G401 (cell line): ENCODE measurements at places on chromosomes 5 and 9. TPM values are rescaled to one million over a fixed set of nuclear protein-coding genes. Genes with fewer than 3 reads are reported as not detected.
A peak's percentile ranks its signal among the peaks of the same experiment; 100 is the strongest.

- DNase-seq = peak; percentile 83
Measured at GRCh38 chr9:35749515-35750255, 598 bp downstream of the RGP1 start.

TAF11L5 gene
- not detected in 2 replicates for total RNA-seq

GRCh38 chr5:68342693-68343092 lies 127.1 kb downstream of the PIK3R1 start:
- no peak for DNase-seq

LAMC3 gene
- total RNA-seq = 1.8 and 3.3 TPM in 2 replicates

DNA sequence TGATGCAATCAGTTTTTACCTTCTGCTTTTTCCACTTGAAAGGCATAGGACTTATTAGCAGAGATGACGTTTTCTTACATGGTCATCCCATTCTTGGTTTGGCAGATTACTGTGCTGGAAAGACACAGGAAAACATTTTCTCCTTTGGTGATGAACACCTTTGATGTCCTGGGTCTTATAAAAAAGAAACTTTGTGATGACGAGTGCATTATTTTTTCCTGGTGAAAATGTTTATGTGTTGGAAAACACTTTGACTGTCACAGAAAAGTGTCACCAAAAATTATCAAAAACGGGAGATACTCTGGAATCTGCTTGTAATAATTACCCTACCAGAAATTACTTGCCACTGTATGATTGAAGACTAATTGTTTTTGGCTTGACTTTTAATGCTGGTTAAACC lies 2020.9 kb downstream of the MAT2B start:
- DNase-seq = no peak

MSX2 gene
- 37.3 and 40.2 TPM in 2 replicates for total RNA-seq

DNA sequence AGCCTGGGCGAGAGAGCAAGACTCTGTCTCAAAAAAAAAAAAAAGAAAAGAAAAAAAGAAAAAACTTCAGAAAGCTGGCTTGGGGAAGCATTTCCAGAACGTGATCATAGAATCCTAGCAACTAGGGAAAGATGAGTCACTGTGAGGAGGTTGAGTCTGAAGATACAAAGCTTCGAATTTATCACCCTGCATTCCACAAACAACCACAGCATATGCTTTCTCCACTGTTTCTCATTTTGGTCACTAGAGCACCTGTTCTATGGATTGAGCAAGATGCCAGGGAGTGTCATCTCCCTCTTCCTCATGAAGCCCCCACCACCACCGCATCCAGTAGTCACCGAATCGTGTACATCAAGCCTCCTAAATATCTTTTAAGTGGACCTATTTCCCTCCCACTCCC lies 37.9 kb downstream of the SEMA5A start:
- DNase-seq = no peak

SREK1IP1 gene
- 11.1 and 15.5 TPM in 2 replicates for total RNA-seq

NDST1 gene
- 68.1 and 76.0 TPM in 2 replicates for total RNA-seq

GRCh38 chr9:128992995-128993394 lies 35.1 kb downstream of the SH3GLB2 start:
- peak; percentile 86 for DNase-seq

GRCh38 chr5:138890644-138891043 lies 15.5 kb upstream of the LRRTM2 start:
- no peak for DNase-seq

PCDHAC2 gene
- 7.8 and 8.0 TPM in 2 replicates for total RNA-seq

CYLC2 gene
- total RNA-seq = not detected in 2 replicates

HEMGN gene
- total RNA-seq = not detected in 2 replicates

DNA sequence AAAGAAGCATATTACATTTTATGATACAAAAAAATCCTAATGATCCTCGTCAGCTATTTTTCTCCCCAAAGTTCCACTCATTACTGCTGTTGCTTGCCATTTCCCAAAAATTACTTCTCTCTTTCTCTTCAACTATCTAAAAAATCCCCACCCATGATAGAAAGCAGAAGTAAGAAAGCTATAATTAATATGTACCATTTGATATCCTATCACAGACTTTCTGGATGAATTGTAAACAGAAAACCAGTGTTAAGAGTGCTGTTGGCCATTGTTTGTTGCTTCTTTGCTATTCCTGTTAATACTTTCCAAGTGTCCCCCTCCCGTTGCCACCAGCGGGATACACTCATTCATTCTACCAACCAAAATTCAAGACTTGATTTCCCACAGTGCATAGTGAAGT lies 136.3 kb upstream of the SMARCA2 start:
- DNase-seq = no peak

GABRA1 gene
- total RNA-seq = not detected in 2 replicates

- no peak for DNase-seq
Measured at GRCh38 chr5:33182986-33183385, 257.8 kb upstream of the TARS1 start.

DNA sequence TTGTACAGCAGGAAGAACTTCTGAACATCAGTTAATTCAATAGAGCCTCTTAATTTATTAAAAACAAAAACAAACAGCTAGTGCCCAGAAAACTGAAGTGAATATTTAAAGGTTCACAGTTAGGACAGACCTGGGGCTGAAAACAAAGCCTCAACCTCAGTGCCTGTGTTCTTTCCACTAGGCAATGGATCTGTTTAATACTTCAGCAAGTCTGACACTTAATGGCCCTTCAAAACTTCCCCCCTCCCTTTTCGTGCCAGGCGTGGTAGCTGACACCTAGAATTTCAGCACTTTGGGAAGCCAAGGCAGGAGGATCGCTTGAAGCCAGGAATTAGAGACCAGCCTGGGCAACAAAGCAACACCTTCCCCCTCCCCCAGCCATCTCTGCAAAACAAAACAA lies 54.5 kb upstream of the IFNK start:
- DNase-seq = no peak

GRCh38 chr9:87816036-87816435 lies 66.6 kb upstream of the SPATA31E1 start:
- DNase-seq = peak; percentile 22

- no peak for DNase-seq
Measured at GRCh38 chr5:80754900-80755299, 100.1 kb upstream of the DHFR start.

DNA sequence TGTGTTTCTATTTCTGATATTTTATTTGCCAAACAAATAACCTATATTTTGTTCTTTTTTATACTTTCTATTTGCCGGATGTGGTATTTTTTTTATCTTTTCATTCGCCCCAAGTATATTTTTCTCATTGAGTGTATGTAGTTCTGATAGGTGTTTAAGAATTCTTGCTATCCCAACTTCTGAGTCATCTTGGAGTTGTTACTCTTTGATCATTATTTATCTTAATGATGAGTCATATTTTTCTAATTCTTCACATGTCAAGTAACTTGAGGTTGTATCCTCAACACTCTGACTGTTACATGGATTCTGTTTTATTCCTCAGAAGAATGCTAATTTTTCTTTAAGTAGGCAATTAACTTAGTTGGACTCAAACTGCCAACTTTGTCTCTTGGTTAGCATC lies 498.1 kb downstream of the TLE1 start:
- DNase-seq = no peak

DNA sequence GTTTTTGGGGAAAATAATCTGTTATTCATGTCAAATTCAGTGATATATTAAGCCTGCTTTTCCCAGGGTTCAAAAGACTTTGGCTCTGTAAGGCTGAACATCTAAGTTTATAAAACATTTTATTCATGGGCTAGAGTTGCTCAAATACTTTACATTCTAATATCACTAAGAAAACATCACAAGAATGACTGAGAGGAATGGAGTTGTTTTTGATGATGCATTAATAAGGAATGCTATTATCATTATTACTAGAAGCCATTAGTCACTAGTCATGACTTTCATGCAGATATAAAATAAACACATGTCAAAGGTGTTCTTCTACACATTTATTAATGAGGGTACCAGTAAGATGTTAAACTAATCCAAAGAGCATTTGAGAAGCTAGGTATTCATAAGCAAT lies 185.5 kb upstream of the KCNN2 start:
- no peak for DNase-seq

DNA sequence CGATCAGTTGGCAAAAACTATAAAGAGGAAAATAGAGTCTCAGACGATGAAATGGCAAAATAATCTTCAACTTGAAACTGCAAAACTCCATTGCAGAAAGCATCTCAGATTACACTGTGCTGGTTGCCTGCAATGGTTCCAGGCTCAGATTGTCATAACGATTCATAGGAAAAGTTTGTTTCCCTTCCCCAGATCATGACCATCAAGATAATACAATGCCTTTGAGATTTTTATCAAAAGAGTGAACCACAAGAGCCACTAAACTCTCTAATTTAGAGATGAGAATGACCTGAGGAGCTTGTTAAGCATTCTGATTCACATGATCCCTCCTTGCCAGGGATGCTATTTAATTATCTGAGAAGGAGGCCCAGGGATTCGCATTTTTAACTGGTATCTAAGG lies 52.6 kb upstream of the ITGA1 start:
- no peak for DNase-seq

WDR38 gene
- total RNA-seq = 0.62 TPM in 1 of 2 replicates, not detected in the other

DNA sequence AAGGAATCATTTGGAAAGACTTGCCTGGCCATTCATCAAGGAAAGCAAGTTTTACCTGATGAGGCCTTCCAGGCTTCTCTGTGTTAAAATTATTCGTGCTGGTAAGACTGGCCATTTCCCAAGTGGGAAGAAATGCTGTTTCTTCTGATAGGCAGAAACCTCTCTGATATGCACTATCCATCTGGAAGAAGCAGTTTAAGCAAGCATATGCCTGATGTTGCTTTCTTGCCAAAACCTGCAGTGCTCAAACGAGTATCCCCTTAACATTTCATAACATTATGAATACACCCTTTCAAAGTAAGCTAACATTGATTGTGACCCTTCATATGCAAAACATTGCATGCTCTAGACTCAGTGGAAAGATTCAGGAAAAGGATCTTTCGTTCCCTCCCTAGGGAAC lies 36.0 kb upstream of the PRLR start:
- peak; percentile 23 for DNase-seq

DNA sequence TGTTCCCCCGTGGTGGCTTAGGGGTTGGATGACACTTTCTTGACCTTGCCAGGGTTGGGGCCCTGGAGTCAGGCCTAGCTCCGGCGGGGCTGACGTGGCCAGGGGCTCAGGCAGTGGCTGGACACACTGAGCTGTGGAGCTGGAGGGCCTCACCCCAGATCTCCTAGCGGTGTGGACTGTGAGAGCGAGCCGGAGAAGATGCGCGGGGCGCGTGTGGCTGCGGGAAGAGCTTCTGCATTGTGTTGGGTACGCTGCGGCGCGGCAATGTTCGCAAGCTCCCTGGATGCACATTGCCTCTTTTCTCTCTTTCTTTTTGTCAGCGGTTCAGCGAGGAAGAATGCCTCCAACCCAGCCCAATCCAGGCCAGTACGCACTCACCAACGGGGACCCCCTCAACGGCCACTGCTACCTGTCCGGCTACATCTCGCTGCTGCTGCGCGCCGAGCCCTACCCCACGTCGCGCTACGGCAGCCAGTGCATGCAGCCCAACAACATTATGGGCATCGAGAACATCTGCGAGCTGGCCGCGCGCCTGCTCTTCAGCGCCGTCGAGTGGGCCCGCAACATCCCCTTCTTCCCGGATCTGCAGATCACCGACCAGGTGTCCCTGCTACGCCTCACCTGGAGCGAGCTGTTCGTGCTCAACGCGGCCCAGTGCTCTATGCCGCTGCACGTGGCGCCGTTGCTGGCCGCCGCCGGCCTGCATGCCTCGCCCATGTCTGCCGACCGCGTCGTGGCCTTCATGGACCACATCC lies 4.8 kb downstream of the NR2F1 start:
- peak; percentile 65 for DNase-seq

STING1 gene
- 23.1 and 49.2 TPM in 2 replicates for total RNA-seq

DNA sequence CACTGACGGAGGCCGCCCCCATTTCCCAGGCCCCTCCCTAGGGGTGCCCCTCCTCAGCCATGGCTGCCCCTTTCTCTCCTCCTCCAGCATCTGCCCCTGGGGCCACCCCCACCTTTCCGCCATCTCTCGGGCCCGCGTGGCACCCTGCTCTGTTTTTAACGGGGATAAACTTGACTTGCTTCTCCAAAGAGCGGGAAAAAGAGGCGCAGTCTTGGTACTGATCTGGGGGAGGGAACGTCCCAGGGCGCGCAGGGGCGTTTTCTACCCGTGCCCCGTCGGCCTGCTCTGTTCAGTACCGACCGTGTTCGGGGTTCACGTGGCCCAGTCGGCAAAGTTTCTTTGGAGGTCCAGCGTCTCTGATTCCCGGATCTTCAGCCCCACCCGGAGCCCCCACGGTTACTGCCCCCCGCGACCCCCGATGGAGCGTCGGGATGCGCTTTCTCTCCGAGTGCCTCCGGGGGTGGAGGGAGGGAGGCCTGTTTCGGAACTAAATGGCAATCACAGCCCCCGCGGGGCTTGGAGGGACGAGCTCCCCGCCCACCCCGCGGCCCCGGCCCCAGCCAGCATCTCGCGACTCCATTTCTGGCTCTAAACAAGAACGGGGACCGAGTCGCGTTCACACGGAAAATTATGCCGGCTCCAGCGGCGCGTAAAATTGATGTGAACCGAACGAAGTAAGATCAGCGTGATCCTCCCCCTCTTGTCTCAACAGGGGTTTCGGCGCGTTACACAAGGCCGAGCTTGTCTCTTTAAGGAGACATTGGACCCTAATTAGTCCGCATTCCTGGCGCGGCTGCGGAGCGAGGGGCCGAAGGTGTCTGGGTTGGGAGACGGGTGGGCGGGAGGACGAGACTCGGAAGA lies 1.1 kb upstream of the TLE4 start:
- DNase-seq = peak; percentile 39

DNA sequence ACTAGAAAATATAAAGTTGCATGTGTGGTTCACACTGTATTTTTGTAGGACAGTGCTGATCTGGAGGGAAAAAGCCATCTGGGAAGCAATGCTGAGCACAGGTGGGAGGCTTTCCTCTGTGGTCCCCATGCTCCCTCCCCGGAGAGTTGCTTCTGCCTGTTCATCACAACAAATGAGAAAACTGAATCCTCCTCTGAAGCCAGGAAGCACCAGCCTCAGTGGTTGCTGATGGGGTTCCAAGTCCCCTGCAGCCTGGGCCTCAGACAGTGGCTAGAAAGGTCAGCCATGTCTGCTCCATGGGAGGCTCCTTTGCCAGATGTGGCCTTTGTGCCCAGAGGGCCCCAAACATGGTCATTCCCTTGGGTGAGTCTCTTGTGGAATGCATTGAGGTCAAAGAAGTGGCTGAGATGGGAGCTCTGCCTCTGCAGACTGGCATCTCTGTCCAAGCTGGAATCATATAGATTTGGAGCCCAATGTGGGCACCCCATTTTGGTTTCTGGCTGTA lies 77.6 kb downstream of the C5orf15 start:
- DNase-seq = no peak

DNA sequence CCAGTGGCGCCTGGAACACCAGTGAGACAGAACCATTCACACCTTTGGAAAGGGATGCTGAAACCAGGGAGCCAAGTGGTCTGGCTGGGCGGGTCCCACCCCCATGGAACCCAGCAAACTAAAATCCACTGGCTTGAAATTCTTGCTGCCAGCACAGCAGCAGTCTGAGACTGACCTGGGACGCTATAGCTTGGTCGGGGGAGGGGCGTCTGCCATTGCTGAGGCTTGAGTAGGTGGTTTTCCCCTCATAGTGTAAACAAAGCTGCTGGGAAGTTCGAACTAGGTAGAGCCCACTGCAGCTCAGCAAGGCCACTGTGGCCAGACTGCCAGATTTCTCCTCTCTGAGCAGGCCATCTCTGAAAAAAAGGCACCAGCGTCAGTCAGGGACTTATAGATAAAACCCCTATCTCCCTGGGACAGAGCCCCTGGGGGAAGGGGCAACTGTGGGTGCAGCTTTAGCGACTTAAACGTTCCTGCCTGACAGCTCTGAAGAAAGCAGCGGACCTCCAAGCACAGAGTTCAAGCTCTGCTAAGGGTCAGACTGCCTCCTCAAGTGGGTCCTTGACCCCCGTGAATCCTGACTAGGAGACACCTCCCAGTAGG lies 42.0 kb upstream of the FKTN start:
- DNase-seq = no peak
